Activated CD4-positive, alpha-beta memory T cell treated with anti-CD3 and anti-CD28 coated beads for 36 hours (primary cell): ENCODE measurements at places on chromosomes 7 and 10. TPM values are rescaled to one million over a fixed set of nuclear protein-coding genes. Genes with fewer than 3 reads are reported as not detected.

The LIPJ gene
- not detected for total RNA-seq

DNA sequence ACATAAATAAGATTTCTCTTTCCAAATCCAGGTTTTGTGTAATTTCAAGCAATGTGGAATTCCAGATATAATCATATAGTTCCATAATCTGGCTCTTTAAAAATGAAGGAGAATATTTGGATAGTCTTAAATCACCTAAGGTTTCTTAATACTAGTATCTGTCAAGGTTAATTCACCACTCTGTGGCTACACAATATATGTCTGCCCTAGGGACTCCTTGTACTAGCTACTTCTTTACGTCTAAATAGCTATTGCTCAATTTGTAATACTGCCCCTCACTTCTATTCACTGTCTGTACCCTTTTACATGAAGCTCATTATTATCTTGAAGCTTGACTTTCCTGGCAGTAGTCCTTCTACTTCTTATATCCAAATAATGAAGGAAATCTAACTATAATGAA, 47.2 kb downstream of the CACNA2D1 start:
- no peaks in the 10 kb centered on the region for H3K27me3 ChIP-seq
- H3K27ac ChIP-seq, result no peak overlapping the region
- no peaks in the 10 kb centered on the region for H3K4me1 ChIP-seq
- no peaks in the 10 kb centered on the region for H3K36me3 ChIP-seq
- no peak for DNase-seq

GRCh38 chr7:136635751-136636150, 232.7 kb upstream of the CHRM2 start:
- H3K4me1 ChIP-seq, result no peaks in the 10 kb centered on the region
- DNase-seq, result no peak
- no peaks in the 10 kb centered on the region for H3K27me3 ChIP-seq

- no peaks in the 10 kb centered on the region for H3K36me3 ChIP-seq
- DNase-seq, result no peak
- H3K4me3 ChIP-seq, result no peak overlapping the region
These were observed 9.7 kb upstream of the SMIM30 start for GRCh38 chr7:113128031-113128430.

- no peaks in the 10 kb centered on the region for H3K36me3 ChIP-seq
- no peak overlapping the region for H3K4me3 ChIP-seq
- no peaks in the 10 kb centered on the region for H3K27me3 ChIP-seq
- H3K27ac ChIP-seq, result no peak overlapping the region
- no peaks in the 10 kb centered on the region for H3K4me1 ChIP-seq
These were observed 37.5 kb upstream of the DOCK1 start for GRCh38 chr10:126867567-126868365.
